ENCODE measurements at places on chromosomes 16 and 17.

DNA sequence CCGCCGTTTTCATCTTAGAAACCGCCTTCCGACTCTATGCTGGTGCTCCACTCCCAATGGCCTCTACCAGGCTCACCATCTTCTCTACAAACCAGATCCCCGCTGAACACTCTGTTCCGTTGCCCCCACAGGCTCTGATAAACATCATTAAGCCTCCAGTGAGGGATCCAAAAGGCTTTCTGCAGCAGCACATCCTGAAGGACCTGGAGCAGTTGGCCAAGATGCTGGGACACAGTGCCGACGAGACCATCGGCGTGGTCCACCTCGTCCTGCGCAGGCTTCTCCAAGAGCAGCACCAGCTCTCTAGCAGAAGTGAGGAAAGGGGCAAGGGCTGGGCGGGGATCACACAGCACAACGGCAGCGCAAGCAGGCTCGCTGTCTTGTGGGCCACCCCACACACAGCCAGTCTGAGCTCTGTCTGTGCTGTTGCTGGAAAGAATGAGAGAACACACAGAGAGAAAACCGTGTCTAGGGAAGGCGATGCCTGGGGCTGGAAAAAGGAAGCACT, 33.5 kb upstream of the ENDOV start:
- DNase-seq: no peak

DNA sequence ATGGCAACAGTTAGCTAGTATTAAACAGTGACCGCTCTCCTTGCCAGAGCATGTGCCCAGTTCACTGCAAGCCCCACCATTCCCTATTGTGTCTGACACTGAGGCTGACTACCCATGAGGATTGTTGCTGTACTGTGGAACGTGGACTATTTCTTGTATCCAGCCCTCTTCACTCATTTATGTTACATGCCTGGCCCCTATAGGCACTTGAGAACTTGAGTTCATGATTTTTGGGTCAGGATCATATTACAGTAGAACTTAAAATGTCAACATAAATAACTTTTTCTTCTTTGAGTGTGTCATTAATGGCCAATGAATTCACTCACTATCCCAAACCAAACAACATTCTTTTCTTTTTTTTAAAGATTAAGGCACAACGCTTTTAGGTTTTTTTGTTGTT, 55.7 kb downstream of the LYRM1 start:
- DNase-seq: no peak

- no peak for DNase-seq
Observed at GRCh38 chr17:76689859-76690258, 20.9 kb downstream of the MXRA7 start.

GRCh38 chr16:84434800-84435199, 66.5 kb downstream of the ATP2C2 start:
- no peak for DNase-seq

GRCh38 chr17:55284001-55284884, 19.5 kb downstream of the HLF start:
- DNase-seq: no peak

- peak; percentile 12 for DNase-seq
Observed at GRCh38 chr17:19645734-19646201, 2.8 kb upstream of the ALDH3A2 start.

DNA sequence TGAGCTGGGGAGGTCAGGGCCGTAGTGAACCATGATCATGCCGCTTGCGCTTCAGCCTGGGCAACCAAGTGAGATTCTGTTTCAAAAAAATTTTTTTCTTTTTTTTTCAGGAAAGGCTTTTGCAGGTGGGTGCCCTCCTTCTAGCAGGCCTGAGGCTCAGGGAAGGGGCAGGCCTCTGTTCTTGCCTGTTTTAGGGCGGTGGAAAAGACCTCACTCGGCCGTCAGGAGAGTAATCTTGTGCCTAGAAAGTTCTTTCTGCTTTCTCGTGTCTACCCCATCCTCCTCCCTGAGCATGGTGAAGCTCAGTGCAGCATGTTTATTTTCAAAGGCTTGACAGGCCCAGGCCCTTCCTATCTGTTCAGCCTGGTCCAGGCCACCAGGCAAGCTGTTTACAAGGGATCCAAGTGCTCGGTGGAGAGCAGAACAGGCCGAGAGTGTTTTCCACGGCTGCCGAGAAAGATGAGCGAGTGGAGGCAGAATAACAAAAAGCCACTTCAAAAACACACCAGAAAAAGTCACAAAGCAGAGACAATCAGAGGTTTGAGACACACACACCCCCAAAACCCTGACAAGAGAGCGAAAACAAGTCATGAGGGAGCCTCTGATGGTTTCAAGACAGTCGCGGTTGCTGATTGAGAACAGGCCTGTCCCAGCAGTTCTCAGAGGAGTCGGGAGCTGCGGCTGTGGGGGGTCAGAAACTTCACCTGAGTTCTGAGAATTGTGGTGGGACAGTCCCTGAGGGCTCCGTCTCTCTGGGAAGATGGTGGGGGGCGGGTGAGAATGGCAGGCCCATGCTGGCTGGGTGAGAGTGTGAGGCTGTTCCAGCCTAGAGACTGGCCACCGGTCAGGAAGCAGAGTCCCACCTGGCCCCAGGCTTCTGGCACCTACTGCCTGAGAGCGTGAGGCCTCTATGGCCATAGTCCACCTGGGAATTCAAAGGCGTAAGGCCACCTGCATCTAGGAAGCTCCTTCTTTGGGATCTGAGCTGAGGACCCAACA, 37.5 kb upstream of the CCR7 start:
- DNase-seq: peak; percentile 62

- no peak for DNase-seq
Observed at GRCh38 chr16:64542152-64542551, 579.7 kb downstream of the CDH11 start.

DNA sequence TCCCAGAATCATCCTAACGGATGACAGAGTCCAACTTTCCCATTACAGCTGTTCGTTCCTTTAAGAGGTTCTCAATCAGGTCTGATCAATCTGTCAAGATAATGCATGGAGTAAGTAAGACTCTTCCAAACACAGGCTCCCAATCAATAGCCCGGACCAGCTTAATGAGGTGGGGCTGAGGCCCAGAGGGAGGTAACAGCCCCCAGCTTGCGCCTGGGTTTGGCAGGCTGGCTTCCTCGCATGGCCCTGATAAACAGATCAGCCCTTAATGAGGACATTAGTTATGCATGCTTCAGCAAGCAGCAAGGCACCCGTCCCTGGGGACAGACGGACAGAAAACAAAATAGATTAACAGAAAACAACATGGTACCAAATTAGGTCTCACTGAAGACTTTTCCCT, 145.7 kb downstream of the ZFHX3 start:
- no peak for DNase-seq
